Right renal cortex interstitium (tissue), 3 donors: ENCODE measurements at places on chromosomes 2 and 18.

DNA sequence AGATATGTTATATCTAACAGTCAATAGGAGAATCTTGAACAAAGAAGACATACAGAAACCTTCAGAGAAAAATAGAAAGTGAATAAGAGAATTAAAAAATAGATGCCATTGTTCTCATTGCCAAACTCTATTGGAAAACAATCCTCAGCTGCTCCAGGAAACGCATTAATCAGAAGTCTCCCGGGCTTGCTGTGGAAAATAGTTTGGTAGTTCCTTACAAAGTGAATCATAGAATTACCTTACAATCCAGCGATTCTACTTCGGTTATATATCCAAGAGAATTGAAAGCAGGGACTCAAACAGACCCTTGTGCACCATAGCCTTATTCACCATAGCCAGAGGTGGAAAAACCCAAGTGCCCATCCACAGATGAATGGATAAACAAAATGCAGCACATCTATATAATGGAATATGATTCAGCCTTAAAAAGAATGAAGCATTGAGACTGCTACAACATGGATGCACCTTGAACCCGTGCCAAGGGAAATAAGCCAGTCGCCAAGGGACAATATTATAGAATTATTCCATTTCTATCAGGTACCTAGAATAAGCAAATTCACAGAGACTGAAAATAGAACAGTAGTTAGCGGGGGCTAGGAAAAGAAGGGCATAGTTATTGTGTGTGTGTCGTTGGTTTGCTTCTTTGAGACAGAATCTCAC, 21.9 kb upstream of the CHRNA1 start:
- no peak for DNase-seq

DNA sequence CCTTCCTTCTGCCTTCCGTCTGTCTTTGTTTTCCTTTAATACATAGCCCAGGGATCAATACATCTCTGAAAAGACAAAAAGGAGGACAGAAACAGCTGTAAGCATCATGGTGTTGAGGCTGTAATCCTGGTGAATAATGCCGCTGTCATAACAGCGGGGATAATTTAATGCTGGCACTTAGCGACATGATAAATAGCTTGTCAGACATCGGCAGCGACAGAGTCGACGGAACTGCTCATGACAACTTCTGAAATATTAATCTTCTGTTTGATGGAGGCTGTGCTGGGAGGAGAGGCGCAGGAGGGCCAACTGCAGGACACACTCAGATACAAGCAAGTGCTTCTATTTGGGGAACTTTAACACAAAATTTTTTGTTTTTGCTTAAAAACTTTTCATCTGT, 602.2 kb downstream of the GALR1 start:
- no peak for DNase-seq

- no peak for DNase-seq
Observed at GRCh38 chr2:133837441-133838094, 269.3 kb upstream of the NCKAP5 start.

GRCh38 chr18:6764382-6764781, 34.9 kb downstream of the ARHGAP28 start:
- no peak for DNase-seq

GRCh38 chr18:5052491-5052890, 144.6 kb downstream of the AKAIN1 start:
- no peak for DNase-seq

GRCh38 chr2:67694445-67694844, 297.3 kb downstream of the ETAA1 start:
- DNase-seq, result no peak

- DNase-seq, result no peak
Observed at GRCh38 chr2:241161646-241162281, 11.5 kb downstream of the PPP1R7 start.

DNA sequence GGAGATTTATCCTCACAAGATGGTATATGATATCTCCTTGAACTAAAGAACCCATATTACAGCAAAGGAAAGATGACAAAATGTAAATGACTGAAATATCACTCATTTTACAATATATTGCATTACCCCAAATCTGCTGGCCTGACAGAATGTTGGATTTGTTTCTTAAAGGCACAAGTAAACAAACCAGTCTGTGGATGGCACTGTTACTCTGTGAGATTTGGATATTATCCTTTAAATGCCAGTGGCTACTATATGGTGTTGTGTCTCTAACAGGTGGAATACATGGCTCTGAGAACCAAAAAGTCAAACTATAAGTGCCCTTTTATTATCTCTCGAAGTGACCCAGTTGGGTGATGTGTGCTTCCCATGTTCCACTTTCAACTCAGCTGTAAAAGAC, 125.7 kb downstream of the PDE1A start:
- DNase-seq, result no peak

- no peak for DNase-seq
Observed at GRCh38 chr2:59398081-59398480, 1155.4 kb downstream of the BCL11A start.

GRCh38 chr2:46382331-46383112, 85.3 kb downstream of the EPAS1 start:
- DNase-seq, result no peak

- DNase-seq, result no peak
Observed at GRCh38 chr18:64202210-64202836, 53.4 kb upstream of the LINC00305 start.

- DNase-seq, result no peak
Observed at GRCh38 chr18:72922895-72923294, 55.1 kb upstream of the NETO1 start.

DNA sequence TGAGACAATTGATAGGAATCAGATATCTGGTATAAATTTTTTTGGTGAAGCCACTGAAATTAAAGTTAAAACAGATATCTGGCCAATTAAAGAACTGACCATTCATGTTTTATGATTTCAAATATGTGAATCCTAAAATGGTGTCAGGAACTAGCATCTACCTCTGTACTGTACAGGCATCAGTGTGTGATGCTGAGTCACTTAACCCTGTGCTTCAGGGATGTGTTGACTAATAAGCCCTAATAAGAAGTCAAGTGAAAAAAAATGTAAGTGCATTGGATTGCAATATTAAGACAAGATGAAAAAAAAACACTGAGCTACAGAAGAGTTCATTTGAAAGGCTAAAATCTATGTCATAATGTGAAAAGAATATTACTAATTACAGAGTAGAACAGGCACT, 9.1 kb upstream of the UNC80 start:
- DNase-seq, result no peak

- no peak for DNase-seq
Observed at GRCh38 chr18:79506191-79507075, 110.7 kb downstream of the NFATC1 start.

GRCh38 chr2:21773168-21773567, 649.4 kb downstream of the TDRD15 start:
- no peak for DNase-seq

- DNase-seq, result no peak
Observed at GRCh38 chr2:232652505-232652851, 19.1 kb downstream of the EFHD1 start.

GRCh38 chr18:32042337-32042736, 23.7 kb downstream of the RNF125 start:
- DNase-seq, result no peak

GRCh38 chr2:8587920-8588830, 93.7 kb upstream of the ID2 start:
- no peak for DNase-seq

DNA sequence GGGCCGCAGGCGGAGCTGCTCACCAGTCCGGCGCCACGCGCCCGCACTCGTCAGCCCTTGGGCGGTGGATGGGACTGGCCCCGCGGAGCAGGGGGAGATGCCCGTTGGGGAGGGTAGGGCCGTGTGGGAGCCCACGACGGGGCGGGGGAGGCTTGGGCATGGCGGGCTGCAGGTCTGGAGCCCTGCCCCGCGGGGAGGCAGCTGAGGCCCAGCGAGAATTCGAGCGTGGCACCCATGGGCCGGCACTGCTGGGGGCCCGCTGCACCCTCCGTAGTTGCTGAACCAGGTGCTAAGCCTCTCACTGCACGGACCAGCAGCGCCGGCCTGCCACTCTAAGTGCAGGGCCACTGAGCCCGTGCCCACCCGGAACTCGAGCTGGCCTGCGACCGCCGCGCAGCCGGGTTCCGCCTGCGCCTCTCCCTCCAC, 182.4 kb upstream of the ERBB4 start:
- DNase-seq, result no peak

- no peak for DNase-seq
Observed at GRCh38 chr2:43224131-43224570, 2.3 kb downstream of the ZFP36L2 start.

DNA sequence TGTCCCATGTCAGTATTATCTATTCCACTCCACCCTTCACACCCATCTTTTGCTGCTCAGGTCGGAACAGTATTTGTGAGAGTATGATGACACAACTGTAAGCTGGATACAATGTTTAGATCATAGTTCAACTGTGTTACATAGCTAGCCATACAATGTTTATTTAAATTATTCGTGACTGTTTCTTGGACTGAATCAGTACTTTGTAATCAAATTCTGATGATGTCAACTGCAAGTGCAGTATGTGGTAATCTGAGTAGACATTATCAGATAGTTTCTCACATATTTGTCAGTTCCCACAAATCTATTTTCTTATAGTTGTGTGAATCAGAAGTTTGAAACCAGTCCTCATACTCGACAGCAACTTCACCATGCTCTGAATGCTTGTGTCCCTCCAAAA, 177.6 kb downstream of the ZNF407 start:
- DNase-seq, result no peak

GRCh38 chr2:8893474-8893873, 56.1 kb upstream of the KIDINS220 start:
- no peak for DNase-seq

DNA sequence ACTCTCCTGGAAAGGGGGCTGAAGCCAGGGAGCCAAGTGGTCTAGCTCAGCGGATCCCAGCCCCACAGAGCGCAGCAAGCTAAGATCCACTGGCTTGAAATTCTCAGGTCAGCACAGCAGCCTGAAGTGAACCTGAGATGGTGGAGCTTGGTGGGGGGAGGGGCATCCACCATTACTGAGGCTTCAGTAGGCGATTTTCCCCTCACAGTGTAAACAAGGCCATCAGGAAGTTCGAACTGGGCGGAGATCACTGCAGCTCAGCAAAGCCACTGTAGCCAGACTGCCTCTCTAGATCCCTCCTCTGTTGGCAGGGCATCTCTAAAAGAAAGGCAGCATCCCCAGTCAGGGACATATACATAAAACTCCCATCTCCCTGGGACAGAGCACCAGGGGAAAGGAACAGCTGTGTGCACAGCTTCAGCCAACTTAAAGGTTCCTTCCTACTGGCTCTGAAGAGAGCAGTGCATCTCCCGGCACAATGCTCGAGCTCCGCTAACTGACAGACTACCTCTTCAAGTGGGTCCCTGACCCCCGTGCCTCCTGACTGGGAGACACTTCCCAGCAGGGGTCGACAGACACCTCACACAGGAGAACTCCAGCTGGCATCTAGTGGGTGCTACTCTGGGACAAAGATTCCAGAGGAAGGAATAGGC, 282.3 kb upstream of the EPC2 start:
- no peak for DNase-seq

GRCh38 chr18:57095884-57096283, 51.0 kb upstream of the BOD1L2 start:
- DNase-seq, result no peak

DNA sequence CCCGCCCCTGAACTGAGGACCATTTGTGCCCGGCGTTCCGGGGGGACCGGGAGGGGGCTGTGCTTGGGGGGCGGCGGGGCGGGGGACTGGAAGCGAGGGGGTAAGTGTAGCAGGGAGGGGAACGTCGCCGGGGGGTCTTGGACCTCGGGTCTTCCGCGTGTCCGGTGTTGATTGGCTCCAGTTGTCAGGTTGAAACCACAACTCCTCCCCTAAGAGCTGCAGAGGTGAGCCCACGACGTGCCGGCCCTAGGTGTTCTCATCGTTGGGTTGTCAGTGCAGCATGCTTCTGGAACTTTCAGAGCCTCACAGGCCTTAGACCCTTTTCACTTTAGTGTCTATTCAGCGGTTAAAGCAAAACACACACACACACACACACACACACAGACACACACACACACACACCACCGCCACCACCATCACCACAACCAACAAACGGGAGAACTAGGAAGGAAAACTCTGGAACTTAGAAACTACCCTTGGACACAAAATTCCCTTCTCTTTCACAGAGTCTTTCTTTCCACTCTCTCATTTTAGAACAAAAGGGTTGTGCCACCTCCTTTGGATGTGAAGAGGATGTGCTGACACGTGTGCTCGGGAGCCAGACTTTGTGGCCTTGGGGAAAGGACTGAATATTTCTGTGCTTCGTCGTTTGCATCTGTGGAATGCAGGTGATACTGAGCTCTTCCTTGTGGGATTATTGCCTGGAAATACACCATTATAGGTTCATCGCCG, 6.7 kb upstream of the DLX2 start:
- DNase-seq, result no peak

DNA sequence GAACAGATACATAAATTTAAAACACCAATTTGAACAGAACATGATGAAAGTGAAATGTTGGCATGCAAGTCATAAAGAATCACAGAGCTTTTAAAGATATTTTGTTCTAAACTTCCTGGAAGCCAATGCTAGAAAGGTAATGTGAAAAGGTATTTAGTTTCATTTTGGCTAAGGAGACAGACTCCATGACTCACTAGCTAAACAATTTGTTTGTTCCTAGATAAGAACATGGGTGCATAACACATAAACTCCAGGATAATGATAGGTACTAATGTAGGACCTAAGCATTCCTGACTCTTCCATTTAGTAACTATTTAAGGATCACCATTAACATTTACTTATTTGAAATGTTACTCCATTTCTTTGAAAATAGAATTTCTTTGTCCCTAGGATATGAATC, 292.5 kb upstream of the CNTNAP5 start:
- DNase-seq, result no peak

GRCh38 chr18:70420146-70420898, 131.5 kb downstream of the SOCS6 start:
- no peak for DNase-seq

GRCh38 chr18:6543330-6543908, 128.7 kb upstream of the L3MBTL4 start:
- DNase-seq, result no peak

- DNase-seq, result no peak
Observed at GRCh38 chr2:97715951-97716694, 2.7 kb downstream of the ZAP70 start.

- DNase-seq, result no peak
Observed at GRCh38 chr2:28322456-28322855, 70.2 kb upstream of the FOSL2 start.

GRCh38 chr2:74843433-74843832, 9.5 kb downstream of the HK2 start:
- DNase-seq, result no peak

- DNase-seq, result no peak
Observed at GRCh38 chr2:173942861-173943523, 22.2 kb downstream of the SP3 start.

DNA sequence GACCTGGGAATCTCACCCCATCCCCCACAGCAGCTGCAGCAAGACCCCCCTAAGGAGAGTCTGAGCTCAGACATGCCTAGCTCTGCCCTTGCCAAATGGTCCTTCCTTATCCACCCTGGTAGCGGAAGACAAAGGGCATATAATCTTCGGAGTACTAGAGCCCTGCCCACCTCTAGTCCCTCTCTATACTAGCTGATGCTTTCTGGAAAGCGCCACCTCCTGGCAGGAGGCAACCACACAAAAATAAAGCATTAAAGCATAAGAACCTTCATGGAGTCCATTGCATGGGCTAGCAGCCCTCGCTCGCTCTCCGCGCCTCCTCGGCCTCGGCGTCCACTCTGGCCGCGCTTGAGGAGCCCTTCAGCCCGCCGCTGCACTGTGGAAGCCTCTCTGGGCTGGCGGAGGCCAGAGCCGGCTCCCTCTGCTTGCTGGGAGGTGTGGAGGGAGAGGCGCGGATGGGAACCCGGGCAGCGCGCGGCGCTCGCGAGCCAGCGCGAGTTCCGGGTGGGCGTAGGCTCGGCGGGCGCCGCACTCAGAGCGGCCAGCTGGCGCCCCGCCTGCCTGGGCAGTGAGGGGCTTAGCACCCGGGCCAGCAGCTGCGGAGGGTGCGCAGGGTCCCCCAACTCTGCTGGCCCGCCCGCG, 941.2 kb downstream of the SUCLG1 start:
- no peak for DNase-seq
